ENCODE measurements at places on chromosomes 6 and 20. TPM values are rescaled to one million over a fixed set of nuclear protein-coding genes. Genes with fewer than 3 reads are reported as not detected.

DNA sequence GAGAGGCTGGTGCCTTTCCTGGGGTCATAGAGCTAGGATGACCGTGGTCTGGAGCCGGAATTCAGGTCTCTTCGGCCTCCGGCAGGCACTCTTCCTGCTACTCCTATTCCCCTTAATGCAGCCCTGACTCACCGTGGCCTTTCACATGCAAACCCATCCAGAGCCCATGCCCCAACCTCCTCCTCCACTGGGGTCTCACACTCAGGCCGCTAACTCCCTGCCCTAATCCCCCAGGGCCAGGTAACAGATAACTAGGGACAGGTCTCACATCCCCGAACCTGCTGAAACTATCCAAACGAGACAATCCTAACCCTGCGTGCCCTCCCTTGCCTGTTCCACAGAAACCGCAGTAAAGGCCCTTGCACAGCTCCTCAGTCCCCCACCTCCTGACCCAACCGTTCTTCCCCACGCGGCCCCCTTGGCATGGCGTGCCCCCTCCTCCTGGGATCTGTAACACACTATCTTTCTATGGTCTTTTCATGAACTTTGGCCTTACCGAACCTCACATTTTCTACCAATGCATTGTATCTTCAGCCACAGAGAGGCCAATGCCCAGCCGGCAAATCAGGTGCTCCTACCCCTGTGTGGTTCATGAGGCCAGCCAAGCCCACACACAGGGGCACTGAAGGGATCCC, 245.4 kb upstream of the EXOC2 start:
- peaks cover 8% of the 10 kb centered on the region for H3K27me3 ChIP-seq
- H3K36me3 ChIP-seq = no peaks in the 10 kb centered on the region
- no peak overlapping the region for H3K27ac ChIP-seq
- DNase-seq = no peak
- no peaks in the 10 kb centered on the region for H3K4me1 ChIP-seq

Gene PCMTD2
- total RNA-seq = 35.0 TPM

Gene GJA10
- total RNA-seq = not detected

Gene ACOT13
- 31.6 TPM for total RNA-seq

DNA sequence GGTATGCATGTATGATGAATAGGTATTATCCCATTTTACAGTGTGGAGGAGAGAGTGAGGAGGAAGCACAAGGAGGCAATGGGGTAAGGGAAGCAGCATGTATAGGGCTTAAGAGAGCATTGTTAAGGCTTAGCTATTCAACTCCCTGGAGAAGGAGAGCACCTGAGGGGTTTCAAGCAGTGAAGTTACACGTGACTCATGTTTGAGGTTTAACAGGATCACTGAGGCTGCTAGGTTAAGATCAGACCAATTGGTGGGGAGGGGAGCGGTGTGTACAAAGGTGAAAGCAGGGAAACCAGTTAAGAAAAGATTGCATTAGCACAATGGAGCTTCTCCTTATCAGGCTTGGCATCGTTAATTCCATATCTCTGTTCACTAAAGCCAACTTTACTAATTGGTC, 64.4 kb upstream of the NHSL1 start:
- no peak overlapping the region for H3K4me3 ChIP-seq
- no peak for DNase-seq

DNA sequence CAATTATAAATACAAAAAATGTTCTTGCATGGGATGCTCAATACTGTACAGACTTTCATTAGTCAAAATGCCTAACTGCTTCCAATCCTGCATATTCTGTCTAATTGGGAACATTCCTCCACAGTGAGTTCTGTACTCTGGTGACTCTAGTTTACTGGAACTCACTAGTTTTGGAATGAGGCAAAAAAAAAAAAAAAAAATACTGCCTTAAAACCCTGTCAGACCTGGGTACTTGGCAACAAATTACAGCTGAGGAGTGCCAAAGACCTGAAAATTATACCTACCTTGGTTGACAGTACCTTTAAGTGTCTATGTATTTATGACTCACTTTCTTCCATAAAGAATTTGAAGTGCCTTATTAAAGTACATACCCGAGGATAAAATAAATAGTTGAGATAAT, 276.7 kb downstream of the FARS2 start:
- no peaks in the 10 kb centered on the region for H3K4me1 ChIP-seq
- H3K4me3 ChIP-seq = no peak overlapping the region
- no peaks in the 10 kb centered on the region for H3K36me3 ChIP-seq
- no peak overlapping the region for H3K27ac ChIP-seq
- no peak for DNase-seq
- no peaks in the 10 kb centered on the region for H3K27me3 ChIP-seq

GRCh38 chr6:25054469-25054868, 118.7 kb upstream of the RIPOR2 start:
- no peak overlapping the region for H3K4me3 ChIP-seq
- H3K36me3 ChIP-seq = no peaks in the 10 kb centered on the region
- no peak overlapping the region for H3K27ac ChIP-seq
- DNase-seq = no peak

DNA sequence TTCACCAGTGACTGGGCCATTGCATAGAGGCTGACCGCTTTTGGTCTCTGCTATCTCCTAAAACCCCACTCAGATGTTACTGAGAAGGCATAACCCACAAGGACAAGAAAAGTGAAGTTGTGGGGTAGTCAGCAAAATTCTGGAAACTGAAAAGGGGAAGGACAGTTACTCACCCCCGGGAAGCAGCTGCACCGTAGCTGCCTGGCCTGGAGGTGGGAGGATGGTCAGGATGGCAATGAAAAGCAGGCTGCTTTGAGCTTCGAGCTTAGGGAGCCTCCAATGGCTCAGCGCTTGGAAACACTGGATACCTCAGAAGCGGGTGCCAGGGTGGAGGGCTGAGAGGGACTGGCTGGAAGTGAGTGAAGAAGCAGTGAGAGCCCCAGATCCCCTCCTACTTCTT, 56.0 kb downstream of the KCNK5 start:
- H3K36me3 ChIP-seq = no peaks in the 10 kb centered on the region
- H3K4me1 ChIP-seq = no peaks in the 10 kb centered on the region
- no peak for DNase-seq
- no peak overlapping the region for H3K27ac ChIP-seq
- H3K4me3 ChIP-seq = no peak overlapping the region

GRCh38 chr20:43953919-43954592, 39.4 kb downstream of the TOX2 start:
- no peak for DNase-seq
- no peak overlapping the region for H3K4me3 ChIP-seq
- H3K27me3 ChIP-seq = no peaks in the 10 kb centered on the region
- no peaks in the 10 kb centered on the region for H3K36me3 ChIP-seq
- H3K27ac ChIP-seq = peak overlapping the region; percentile 91
- H3K4me1 ChIP-seq = peaks cover 75% of the 10 kb centered on the region

Gene SAMD10
- 8.8 TPM for total RNA-seq

- peaks cover 11% of the 10 kb centered on the region for H3K4me1 ChIP-seq
- peak overlapping the region; percentile 95 for H3K4me3 ChIP-seq
- H3K27ac ChIP-seq = peak overlapping the region; percentile 92
- peaks cover 2% of the 10 kb centered on the region for H3K36me3 ChIP-seq
- no peak for DNase-seq
Measured at GRCh38 chr6:145962581-145962980, 1.6 kb downstream of the SHPRH start.

Gene ADGRB3
- total RNA-seq = 0.10 TPM

- no peak for DNase-seq
- peaks cover 12% of the 10 kb centered on the region for H3K36me3 ChIP-seq
- peaks cover 7% of the 10 kb centered on the region for H3K4me1 ChIP-seq
- H3K27ac ChIP-seq = no peak overlapping the region
- H3K4me3 ChIP-seq = no peak overlapping the region
Measured at GRCh38 chr20:62887152-62887859, 25.7 kb upstream of the TCFL5 start.

DNA sequence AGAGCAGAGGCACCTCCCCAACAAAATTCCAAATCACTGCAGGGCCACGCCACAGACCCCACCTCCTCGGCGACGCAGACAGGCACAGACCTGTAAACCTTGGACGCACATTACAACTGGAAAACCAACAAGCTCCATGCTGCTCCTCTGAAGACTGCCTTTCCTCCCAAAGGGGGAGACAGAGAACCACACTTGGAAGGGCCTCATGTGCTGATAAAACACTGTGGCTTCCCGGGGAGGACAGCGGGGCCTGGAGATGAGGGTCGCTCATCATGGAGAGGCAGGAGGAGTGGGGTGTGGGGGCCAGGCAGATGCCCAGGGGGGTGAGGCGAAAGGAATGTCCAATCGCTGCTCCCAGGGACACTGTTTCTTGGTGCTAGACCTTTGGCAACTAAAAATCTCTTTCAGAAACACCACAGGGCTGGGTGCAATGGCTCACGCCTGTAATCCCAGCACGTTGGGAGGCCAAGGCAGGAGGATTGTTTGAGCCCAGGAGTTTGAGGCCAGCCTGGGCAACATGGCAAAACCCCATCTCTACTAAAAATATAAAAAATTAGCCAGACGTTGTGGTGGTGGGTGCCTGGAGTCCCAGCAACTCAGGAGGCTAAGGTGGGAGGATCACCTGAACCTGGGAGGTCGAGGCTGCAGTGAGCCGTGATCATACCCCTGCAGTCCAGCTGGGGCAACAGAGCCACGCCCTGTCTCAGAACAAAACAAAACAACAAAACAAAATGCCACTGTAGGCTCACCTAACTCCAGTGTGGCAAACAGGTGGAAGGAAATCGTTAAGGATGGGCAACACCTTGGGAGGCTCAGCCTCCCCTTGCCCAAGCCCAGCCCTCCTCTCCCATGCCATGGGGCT, 53.8 kb downstream of the ABHD12 start:
- H3K4me1 ChIP-seq = peaks cover 25% of the 10 kb centered on the region
- H3K36me3 ChIP-seq = no peaks in the 10 kb centered on the region
- peak overlapping the region; percentile 23 for H3K27ac ChIP-seq
- no peak for DNase-seq
- no peaks in the 10 kb centered on the region for H3K27me3 ChIP-seq

- no peak overlapping the region for H3K27ac ChIP-seq
- no peaks in the 10 kb centered on the region for H3K27me3 ChIP-seq
- H3K36me3 ChIP-seq = no peaks in the 10 kb centered on the region
- no peaks in the 10 kb centered on the region for H3K4me1 ChIP-seq
- no peak overlapping the region for H3K4me3 ChIP-seq
Measured at GRCh38 chr20:15375836-15376235, 1038.4 kb upstream of the FLRT3 start.

- no peak overlapping the region for H3K4me3 ChIP-seq
- DNase-seq = no peak
- H3K4me1 ChIP-seq = no peaks in the 10 kb centered on the region
- no peaks in the 10 kb centered on the region for H3K27me3 ChIP-seq
- no peak overlapping the region for H3K27ac ChIP-seq
- no peaks in the 10 kb centered on the region for H3K36me3 ChIP-seq
Measured at GRCh38 chr20:39394461-39394860, 432.3 kb downstream of the DHX35 start.

DNA sequence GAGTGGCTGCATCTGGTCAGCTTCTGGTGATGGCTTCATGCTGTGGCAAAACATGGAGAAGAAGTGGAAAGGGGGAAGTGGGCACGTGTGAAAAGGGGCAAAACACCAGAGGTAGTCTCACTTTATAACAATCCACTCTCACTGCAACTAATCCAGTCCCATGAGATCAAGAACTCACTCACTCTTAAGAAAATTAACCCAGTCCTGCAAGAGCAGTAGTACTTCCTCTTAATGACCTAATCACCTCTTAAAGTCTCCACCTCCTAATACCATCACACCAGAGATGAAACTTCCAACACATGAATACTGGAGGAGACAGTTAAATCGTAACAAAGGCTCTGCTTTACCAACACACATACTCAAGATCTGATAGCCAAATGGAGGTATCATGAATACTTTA, 152.6 kb downstream of the THEMIS start:
- H3K4me1 ChIP-seq = no peaks in the 10 kb centered on the region
- no peak for DNase-seq
- no peaks in the 10 kb centered on the region for H3K36me3 ChIP-seq

DNA sequence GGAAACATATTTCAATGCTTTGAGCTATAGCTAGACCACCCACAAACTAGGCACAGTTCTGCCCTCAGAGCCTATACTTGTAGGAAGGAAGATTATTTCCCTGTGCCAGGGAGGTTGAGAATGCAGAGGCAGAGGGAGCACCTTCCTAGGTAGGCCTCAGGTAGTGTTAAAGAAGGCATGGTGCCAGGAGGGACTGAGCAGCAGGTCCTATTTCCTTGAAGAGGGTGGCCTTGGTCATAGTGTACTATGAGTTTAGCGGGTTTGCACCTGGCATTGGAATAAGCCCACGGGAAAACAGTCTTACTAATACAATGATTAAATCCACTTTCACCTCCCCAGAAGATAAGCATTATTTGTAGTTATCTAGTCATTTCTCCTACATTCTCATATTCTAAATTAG, 375.4 kb downstream of the CDKAL1 start:
- no peak for DNase-seq
- no peak overlapping the region for H3K4me3 ChIP-seq
- H3K36me3 ChIP-seq = no peaks in the 10 kb centered on the region
- H3K4me1 ChIP-seq = no peaks in the 10 kb centered on the region

Gene HSD17B8
- total RNA-seq = 7.4 TPM

DNA sequence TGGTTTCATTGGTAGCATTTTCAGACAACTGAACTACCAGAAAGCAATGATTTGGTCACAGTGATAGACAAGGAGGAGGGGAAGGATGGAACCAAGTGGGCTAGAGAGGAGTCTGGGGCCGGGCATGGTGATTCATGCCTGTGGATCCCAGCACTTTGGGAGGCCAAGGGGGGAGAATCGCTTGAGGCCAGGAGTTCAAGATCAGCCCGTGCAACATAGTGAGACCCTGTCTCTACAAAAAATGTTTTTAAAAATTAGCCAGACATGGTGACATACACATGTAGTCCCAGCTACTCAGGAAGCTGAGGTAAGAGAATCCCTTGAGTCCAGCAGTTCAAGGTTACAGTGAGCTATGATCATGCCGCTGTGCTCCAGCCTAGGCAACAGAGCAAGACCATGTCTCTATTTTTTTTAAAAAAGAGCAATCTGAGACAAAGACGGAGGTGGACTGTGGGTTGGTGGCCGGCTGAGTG, 70.6 kb downstream of the SYCP2L start:
- DNase-seq = no peak
- no peak overlapping the region for H3K4me3 ChIP-seq
- H3K36me3 ChIP-seq = no peaks in the 10 kb centered on the region
- H3K4me1 ChIP-seq = no peaks in the 10 kb centered on the region
- no peaks in the 10 kb centered on the region for H3K27me3 ChIP-seq

Gene SPACA1
- not detected for total RNA-seq

GRCh38 chr6:146903451-146903850, 300.8 kb upstream of the STXBP5 start:
- no peaks in the 10 kb centered on the region for H3K27me3 ChIP-seq
- DNase-seq = no peak
- H3K4me3 ChIP-seq = no peak overlapping the region
- H3K36me3 ChIP-seq = no peaks in the 10 kb centered on the region
- peak overlapping the region; percentile 99 for H3K27ac ChIP-seq

DNA sequence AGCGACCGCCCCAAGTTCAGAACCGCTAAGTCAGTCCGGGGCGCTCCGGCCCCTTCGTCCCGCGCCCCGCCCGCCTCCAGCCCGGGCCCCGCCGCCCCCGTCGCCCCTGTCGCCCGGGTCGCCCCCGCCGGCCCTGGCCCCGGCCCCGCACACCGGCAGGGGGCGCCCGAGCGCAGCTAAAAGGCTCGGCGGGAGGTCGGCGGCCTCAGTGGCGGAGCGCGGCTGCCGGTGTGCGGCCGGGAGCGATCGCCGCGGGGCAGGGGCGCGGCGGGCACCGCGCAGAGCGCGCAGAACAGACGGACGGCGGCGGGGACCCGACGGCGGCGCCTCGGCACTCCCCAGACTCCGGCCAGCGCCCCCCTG, at the start of gene FNDC1:
Gene FNDC1, plus strand, starts transcription at position 208 of the 363 bp plus-strand sequence. CDS start 197 bp downstream, outside the sequence.
- peaks cover 8% of the 10 kb centered on the region for H3K4me1 ChIP-seq
- DNase-seq = no peak
- no peaks in the 10 kb centered on the region for H3K36me3 ChIP-seq
- H3K27ac ChIP-seq = no peak within 1 kb of the TSS

Gene DEFB124
- not detected for total RNA-seq

Measured in Panc1 (cell line).